Nucleus accumbens (tissue), 56 donors: ENCODE measurements at places on chromosomes 5 and 9.

DNA sequence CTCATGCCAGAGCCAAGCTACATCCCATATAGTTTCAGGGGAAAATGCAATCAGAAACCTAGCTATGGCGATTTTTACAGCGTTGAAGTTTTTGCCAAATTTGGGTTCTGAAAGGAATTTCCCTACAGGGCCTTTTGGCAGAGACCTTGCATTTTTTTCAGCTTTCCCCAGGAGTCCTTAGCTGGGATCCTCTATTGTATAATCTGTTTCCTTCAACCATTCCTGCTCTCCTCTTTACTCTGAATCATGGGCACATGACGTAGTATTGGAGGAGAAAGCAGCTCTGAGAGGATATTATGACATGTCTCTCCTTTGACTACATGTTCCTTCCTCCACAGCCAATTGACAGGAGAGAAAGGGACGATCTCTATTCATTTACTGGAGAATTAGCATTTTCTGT, 118.5 kb upstream of the ERCC6L2 start:
- no peak for DNase-seq

GRCh38 chr5:133849116-133849515, 119.3 kb downstream of the C5orf15 start:
- DNase-seq = no peak

GRCh38 chr9:112642126-112642525, 75.8 kb downstream of the INIP start:
- DNase-seq = no peak

- no peak for DNase-seq
Observed at GRCh38 chr5:112533362-112533761, 114.3 kb upstream of the EPB41L4A start.

GRCh38 chr5:92944903-92945604, 636.0 kb downstream of the NR2F1-AS1 start:
- no peak for DNase-seq

DNA sequence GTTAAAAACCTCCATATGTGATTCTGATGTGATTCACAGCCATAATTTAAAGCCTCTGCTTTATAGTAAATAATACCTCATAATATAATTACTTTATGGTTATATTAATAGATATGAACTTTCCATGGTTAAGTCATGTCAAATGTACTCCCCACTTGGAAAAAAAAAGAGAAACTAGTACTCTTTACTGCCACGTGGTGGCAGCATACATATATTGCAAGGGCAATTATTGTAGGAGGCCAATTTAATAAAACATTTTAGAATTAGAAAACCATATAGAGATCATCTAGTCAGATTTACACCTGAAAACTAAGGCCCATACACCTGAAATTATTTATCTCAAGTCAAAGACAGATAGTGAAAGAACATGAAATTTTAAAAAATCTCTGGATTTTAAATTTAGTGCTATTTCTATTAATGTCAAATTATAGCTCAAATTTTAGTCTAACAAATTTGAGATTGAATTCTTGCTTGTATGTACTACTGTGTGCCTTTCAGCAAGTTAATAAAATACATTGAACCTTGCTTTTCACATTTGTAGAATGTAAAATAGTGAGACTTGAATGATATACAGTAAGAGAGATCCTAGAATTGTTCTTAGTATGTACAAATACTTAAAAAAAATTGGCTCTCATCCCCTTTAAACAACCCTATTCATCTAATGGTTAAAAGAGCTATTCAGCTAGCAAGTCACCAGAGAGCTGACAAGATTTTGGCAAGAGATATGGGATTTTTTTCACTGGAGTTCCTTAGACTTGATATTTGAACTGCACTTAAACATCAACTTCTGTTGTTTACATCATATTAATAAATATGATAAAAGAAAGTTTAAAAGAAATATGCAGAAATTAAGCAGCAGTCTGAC, 603.8 kb downstream of the TLE4 start:
- no peak for DNase-seq
